Activated T-cell treated with anti-CD3 and anti-CD28 coated beads, Interleukin-2, amount 50 U/mL, for 1 hour (primary cell): ENCODE measurements at places on chromosomes 16 and 17.

DNA sequence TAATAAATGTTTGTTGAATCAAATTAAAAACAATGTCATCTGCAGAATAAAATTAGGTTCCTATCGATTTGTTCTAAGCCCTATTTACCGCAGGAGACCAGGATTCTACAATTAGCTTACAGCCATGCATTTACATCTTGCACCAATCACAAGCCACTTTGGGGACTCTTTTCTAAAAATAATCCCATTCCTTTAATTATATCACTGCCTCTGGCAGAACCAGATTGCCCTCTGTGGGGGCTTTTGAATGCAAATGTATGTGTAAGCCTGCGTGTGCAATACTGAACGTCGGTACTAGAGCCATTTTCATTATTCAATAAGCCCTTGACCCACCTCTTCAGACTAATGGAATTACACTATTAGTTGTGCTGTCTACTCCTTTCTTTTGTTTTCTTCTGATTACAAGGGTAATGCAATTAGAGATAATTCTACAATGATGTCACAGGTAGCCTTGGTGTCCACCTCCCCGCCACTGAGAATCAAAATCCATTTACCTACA is 391.3 kb upstream of the XYLT1 start:
- DNase-seq: no peak

- DNase-seq: no peak
Measured at GRCh38 chr17:44940768-44941167, 6.8 kb downstream of the KIF18B start.

DNA sequence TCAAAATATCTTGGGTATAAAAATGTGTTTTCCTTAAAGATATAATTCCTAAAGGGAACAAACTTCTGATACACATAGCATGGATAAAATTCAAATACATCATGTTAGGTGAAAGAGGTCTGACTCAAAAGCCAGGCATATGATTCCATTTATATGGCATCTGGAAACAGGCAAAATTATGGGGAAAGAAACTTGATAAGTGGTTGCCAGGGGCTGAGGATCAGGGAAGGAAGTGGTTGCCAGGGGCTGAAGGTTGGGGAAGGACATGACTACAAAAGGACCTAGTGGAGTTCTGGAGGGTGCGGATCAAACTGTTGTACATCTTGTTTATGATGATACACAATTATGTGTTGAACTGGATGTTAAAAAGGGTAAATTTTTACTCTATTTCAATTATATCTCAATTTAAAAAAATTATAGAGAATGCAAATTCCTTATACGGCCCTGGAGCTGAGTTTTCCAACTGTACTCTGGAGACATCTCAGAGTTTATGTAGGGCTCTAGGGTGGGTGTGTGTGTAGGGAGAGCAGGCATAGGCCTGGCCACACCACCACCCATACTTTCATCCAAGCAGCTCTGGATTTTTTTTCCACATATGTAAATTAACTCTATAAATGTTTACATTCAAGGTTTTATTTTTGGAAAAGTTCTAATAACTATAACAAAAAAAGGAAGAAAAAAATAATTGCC is 55.0 kb downstream of the AMFR start:
- no peak for DNase-seq

GRCh38 chr16:66030036-66030435 is 336.5 kb upstream of the CDH5 start:
- no peak for DNase-seq

DNA sequence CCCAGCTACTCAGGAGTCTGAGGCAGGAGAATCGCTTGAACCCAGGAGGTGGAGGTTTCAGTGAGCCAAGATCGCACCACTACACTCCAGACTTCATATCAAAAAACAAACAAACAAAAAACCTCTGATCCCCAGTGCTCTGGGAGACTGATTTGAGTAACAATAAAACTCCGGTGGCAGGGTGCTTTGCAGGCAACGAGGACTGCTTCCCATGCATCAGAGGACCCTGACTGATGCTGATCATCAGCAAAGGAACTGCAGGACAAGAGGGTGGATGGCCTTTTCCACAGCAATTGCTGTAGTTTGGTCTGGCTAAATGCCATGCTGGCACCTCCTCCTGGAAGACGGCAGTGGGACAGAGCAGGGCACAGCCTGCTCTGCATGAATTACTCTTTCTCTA is 6.4 kb upstream of the SLC39A11 start:
- DNase-seq: no peak
